ENCODE measurements at places on chromosomes 7 and 10. TPM values are rescaled to one million over a fixed set of nuclear protein-coding genes. Genes with fewer than 3 reads are reported as not detected.

DNA sequence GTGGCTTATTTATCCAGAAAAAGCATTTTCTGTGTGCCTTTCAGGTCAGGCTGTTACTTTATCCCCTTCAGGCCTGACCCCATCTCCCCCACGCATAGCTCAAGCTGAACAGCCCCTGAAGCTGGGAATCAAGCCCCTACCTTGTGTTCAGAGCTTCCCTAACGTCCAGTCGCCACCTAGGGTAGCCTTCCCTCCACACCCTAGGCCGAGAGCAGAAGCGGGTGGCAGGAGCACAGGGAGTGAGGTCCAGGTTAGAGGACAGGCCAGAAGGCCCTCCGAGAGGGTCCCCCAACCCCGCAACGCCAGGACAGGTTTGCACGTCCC lies 479 bp upstream of the SEMA4G start:
- no peak for DNase-seq

GRCh38 chr10:8453587-8453986 lies 399.1 kb downstream of the GATA3 start:
- peak; percentile 59 for DNase-seq

DNA sequence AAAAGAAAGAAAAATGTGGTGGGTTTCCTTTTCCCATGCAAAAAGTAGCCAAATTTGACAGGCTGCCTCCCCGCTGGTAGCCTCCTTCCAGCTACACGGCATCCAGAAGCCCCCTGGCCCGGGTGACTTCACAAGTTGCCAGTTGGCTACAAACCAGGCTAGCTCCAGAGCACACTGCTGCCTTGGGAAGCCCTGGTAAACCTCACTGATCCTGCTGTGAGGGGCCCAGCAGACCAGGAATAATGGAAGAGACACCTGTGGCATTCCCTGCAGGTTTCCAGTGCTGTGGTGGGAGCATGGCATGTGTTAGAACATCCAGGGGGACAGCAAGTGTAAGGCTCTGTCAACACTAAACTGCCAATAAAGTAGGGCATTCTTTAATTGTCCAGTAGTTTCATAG lies 55.7 kb upstream of the TM9SF3 start:
- DNase-seq, result no peak

- no peak for DNase-seq
These were observed 165.5 kb downstream of the LRRN3 start for GRCh38 chr7:111256391-111256790.

GRCh38 chr7:43769281-43769680 lies 10.8 kb downstream of the BLVRA start:
- no peak for DNase-seq

GRCh38 chr7:91082852-91083495 lies 181.3 kb upstream of the FZD1 start:
- DNase-seq, result no peak

GRCh38 chr7:21327422-21328409 lies 100.2 kb upstream of the SP4 start:
- DNase-seq, result no peak

GRCh38 chr7:144531181-144531580 lies 127.7 kb upstream of the NOBOX start:
- no peak for DNase-seq

DNA sequence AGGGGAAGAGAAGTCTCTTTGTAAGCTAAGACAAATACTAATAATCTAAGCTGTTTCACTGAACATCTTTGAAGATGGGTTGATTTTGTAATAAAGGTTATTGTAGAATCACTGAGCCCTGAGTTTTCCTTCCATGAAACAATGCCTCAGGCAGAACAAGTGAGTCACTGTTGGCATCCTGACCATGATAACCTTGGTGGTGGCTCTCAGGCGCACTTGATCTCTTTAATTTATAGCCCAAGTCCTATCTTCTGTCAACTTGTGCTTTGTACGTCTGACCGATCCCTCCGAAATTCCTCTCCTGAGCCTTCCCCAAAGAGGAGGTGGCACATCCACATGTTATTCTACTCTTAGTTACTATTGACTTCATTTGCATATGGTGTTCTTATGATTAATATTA lies 812.9 kb downstream of the REEP3 start:
- DNase-seq, result no peak

Gene ANXA8
- 1.3 TPM for total RNA-seq

Gene LIPN
- not detected for total RNA-seq

Gene CACNB2
- total RNA-seq, result 51.1 TPM
